ENCODE measurements at places on chromosomes 1 and 21. TPM values are rescaled to one million over a fixed set of nuclear protein-coding genes. Genes with fewer than 3 reads are reported as not detected.

SEC16B gene
- total RNA-seq = 5.2 TPM

CASQ2 gene
- total RNA-seq = 0.22 TPM

SLC44A5 gene
- total RNA-seq = 5.4 TPM

OR6N1 gene
- total RNA-seq = not detected

FGR gene
- 1.4 TPM for total RNA-seq

TSPEAR gene
- total RNA-seq = not detected

B3GALT2 gene
- 0.57 TPM for total RNA-seq

OR2L2 gene
- not detected for total RNA-seq

GPATCH4 gene
- total RNA-seq = 31.3 TPM

Data from colonic mucosa (tissue), 4 donors.